ENCODE measurements at places on chromosomes 1 and 21.

DNA sequence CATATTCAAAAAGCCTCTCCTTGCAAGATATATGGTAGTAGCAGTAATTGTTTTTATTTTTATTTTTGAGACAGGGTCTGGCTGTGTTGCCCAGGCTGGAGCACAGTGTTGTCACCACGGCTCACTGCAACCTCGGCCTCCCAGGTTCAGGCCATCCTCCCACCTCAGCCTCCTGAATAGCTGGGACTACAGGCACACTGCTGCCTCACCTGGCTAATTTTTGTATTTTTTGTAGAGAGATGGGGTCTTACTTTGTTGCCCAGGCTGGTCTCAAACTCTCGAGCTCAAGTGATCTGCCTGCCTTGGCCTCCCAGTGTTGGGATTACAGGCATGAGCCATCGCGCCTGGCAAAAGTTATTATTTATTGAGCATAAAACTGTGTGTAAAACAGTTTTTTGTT, 38.4 kb downstream of the SLC66A1 start:
- no peak for DNase-seq

GRCh38 chr1:15950763-15951295, 25.1 kb downstream of the ZBTB17 start:
- DNase-seq: no peak

DNA sequence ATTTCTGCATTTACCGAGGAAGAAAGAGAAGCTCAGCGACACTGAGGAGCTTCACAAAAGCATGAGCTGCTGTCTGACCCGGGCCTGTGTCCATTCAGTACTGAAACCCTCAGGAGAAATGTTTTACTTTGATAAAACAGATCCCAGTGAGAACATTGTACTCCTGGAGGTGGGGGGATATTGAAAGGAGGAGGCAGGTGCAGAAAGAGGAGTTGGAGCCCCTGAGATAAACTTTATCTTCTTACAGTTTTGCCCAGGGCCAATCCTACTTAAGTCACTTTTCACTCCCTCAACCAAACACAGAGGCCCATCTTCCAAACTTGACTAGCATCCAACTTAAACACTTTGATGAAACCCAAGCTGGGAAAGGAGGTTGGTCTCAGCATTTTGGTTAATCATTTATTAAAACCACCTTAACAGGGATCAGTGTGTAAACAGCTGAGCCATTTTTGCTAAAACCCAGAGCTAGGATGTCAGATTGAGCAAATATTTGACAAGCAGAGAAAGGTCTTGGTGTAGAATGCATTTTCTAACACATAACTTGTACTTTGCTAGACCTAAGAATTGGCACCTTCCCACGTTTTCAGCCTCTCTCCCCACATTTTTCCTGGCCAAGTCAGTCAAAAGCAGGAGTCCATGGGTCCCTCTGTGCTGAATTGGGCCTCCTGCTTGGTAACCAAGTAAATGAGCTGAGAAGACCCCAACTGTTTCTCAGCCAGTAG, 32.5 kb upstream of the SARS1 start:
- peak; percentile 77 for DNase-seq

- no peak for DNase-seq
These were observed 169.4 kb downstream of the GABPA start for GRCh38 chr21:25904044-25904695.

- peak; percentile 35 for DNase-seq
These were observed 83.4 kb downstream of the ASH1L start for GRCh38 chr1:155479205-155479604.

DNA sequence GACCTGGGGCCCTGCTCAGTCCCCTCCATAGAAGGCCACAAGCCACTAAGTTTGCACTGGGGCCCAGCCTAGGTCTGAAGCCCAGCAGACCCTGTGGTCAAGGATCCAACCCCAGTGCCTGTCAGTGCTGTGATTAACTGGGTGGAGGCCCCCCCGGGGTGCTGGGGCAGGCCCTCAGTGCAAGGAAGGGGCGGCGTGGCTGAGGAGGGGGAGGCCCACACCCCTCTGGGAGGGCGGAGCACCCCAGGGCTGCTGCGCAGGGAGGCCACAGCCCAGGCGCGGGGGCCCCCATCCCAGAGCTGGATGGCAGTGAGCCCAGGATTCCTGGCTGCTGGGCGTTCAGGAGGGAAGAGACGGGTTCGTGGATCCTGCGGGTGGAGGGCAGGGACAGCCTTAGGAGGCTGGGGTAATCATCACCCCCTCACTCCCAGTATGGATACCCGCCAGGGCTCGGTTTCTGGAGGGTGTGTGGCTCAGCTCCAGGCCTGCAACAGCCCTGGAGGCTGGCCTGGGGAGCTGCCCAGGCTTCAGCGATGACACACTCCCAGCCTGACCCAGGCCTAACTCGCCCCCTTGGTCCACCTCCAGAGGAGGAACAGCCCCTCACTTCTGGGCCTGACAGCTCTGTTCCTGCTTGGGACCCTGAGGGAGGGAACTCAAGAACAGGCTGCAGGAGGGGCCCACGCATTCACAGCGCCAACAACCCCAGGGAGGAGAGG, 890 bp downstream of the GJC2 start:
- no peak for DNase-seq

- DNase-seq: no peak
These were observed 55.1 kb downstream of the HFM1 start for GRCh38 chr1:91349524-91349923.

DNA sequence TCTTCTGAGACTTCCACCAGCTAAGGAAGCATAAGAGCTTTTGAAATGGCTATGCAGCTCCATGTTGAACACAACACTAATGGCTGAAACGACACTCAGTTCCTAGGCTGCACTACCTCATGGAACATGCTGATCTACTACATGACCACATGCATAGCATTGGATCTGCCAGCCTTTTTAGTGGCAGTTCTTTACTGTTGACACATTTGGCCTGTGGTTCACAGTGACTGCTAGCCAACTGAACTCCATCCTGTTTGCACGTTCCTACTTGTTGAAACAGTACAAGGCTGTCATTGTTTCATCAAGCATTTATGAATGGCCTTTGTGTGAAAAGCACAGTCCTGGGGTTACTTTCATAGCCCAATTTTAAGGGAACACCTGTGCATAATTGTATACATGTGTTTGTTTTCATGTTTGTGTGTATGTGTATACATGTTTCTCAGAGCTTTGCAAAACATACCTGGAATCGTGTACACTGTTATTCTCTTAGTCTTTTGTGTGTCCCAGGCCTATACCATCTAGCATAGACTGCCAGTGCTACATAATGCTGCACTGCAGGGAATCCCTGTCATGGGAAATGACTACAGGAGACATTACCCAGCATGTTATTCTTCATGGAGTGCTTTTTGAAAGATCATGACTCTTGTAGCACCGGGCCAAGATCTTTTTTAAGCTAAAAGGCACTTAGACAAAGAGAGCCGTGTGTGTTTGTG, 179.6 kb upstream of the ESRRG start:
- DNase-seq: peak; percentile 26

DNA sequence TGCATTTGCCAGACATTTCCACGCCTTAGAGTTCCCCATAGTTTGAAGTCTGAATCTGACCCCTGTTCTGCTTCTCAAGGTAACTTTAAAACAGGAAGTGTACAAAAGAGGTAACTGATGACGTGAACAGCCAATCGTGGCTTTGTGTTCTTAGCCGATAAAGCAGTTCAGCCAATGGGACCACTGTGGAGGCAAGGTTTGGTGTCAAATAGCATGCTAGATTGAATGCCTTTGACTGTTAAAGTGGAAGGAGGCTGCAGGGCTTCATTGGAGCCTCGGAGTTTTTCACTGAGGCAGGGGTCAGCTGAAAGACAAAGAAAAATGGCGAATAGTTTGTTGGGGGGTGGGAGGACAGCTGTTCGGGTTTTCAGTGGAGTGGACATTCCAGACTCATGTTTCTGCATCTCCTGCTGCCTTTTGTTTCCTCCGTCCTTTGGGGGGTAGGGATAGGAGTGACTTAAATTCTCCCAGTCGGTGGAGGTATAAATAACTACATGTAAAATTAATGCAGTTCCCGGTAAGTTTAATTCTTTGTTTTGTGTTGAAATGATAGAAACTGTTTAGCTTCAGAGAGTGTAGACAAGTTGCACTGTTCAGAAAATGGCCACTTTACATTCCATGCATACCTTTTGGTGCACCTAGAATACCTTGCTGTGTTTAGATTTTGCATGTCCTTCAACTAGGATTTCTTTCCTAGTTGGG, 17.7 kb downstream of the NFYC start:
- DNase-seq: peak; percentile 93

- DNase-seq: no peak
These were observed 265.0 kb upstream of the USP24 start for GRCh38 chr1:55480029-55480795.

- peak; percentile 55 for DNase-seq
These were observed 51.7 kb downstream of the ABCA4 start for GRCh38 chr1:94068999-94069918.

GRCh38 chr1:199856216-199856780, 171.2 kb upstream of the NR5A2 start:
- DNase-seq: no peak

DNA sequence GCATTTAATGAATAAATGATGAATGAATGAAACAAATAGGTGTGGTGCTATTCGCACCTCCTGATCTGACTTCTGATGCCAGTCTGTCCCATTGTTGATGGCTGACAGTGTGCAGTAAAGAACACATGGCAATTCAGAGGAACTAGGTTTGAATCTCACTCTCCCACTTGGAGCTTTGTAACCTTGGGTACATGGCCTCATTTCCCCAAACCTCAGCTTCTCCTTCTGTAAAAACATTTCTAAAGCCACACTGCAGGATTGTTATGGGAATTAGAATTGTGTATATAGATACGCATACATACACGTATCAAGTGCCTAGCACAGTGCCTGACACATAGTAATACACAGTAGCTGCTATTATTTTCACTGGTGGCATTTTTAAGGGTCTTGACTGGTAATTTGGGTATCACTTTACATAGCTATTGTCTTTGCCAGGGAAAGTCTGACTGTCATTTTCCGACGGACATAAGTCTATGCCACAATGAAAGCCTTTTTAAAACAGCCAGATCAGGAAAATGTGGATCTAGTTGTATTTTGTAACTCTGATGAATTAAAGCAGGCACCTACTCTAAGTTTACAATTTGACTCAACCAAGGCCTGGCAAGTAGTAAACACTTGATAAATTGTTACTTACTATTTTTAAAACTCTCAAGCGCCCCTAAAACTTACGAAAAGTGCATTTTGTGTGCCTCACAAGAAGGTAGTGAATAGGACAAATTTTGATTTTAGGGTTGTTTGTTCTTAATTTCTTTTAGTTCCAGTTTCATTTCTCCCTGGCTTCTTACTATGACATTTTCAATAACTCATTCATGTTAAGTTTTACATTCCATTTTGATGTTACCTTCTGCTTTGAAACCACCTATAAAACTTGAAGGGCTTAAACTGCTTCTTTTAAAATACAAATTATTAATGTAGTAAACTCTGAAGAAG, 164.4 kb downstream of the SDCCAG8 start:
- DNase-seq: no peak

- no peak for DNase-seq
These were observed 62.6 kb upstream of the ATP2B4 start for GRCh38 chr1:203564024-203564423.

GRCh38 chr1:221335161-221336101, 406.5 kb downstream of the DUSP10 start:
- DNase-seq: peak; percentile 65

- DNase-seq: no peak
These were observed 14.0 kb downstream of the ATP5PO start for GRCh38 chr21:33901412-33902288.

- DNase-seq: no peak
These were observed 7.1 kb downstream of the ZBTB21 start for GRCh38 chr21:42003051-42003461.

DNA sequence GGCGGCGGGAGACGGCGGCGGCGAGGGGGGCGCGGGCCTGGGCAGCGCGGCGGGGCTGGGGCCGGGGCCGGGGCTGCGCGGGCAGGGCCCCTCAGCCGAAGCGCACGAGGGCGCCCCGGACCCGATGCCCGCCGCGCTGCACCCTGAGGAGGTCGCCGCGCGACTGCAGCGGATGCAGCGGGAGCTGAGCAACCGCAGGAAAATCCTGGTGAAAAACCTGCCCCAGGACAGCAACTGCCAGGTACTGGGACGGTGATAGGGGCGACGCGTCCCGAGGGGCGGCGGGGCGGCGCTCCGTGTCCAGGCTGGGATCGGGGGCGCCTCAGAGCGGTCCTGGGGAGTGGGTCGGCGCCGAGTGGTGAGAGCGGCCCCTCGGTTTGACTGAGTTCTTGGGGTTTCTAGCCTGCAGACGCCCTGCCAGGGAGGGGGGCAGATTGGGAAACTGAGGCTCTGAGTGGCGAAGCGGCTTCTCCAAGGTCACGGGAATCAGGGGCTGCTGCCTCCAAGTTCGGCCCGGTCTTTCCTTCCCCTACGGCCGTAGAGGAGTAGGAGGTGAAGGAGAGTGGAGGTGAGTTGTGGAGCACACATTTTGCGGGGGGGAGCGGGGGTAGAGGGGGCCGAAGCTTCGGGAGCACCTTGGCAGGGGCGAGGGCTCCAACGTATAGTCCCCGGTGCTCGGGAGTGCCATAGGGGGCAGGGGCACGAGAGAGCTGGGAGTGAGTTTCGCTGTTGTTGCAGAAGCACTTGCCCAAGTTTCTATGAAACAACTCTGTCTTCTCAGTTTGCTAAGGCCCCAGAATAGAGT, 508 bp downstream of the RAVER2 start:
- DNase-seq: no peak

DNA sequence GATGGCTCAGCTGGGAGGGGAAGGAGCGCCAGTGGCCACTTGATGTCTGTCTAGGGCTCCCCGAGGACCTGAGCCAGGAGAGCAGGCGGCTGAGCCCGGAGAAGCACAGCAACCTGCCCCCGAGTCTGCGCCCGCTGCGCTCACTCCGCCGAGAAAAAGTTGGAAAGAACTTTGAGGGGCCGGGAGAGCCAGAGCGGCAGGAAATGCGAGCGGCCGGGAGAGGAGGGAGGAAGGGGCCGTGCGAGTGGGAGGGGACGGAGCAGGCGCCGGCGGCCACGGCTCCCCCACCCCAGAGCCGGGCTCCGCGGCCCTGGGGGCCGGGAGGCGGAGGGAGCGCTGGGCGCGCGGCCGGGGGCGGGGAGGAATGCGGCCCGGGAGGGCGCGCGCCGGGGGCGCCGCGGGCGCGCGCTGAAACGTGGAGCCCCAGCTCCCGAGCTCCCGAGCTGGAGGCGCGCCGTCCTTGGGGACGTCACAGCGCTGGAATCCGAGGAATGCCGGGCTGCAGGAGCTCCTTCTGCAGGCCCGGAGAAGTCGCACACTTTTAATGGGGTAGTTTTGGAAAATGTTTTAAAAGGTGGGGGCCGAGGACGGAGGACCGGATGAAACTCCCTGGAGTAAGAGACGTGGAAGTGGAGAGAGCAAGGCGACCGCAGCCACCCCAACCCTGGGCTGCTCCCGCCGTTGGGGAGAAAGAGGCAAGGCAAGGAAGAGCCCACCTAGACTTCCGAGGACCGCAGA, at the start of gene PTPN14:
TSS of gene PTPN14 (minus strand) at position 167 of the 738 bp plus-strand sequence. CDS start 86,799 bp downstream, outside the sequence.
- DNase-seq: peak; percentile 77

- DNase-seq: no peak
These were observed 9.9 kb downstream of the PTPN22 start for GRCh38 chr1:113861641-113862040.

All from kidney epithelial cell (primary cell).